ENCODE measurements at places on chromosomes 3 and 15.

- no peak for DNase-seq
Observed at GRCh38 chr15:29092376-29093064, 177.1 kb downstream of the NSMCE3 start.

GRCh38 chr3:30646181-30646876, 39.9 kb downstream of the TGFBR2 start:
- DNase-seq: no peak

DNA sequence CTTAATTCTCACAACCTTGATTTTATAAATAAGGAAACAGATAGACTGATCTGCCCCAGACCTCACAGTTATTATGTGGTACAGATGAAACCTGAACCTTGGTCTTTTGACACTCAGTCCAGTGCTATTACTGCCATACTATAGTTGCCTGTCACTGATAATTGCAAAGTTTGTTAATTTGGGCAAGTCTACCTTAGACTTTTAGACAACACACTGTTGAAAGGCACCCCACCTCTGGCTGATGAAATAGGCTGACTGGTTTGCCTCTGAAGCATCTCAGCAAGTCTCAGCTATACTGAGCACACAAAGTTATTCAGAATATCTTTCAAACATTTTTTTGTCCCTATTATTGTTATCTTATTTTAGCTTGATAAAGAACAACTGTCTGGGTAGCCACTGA, 53.1 kb upstream of the MAP4 start:
- no peak for DNase-seq

DNA sequence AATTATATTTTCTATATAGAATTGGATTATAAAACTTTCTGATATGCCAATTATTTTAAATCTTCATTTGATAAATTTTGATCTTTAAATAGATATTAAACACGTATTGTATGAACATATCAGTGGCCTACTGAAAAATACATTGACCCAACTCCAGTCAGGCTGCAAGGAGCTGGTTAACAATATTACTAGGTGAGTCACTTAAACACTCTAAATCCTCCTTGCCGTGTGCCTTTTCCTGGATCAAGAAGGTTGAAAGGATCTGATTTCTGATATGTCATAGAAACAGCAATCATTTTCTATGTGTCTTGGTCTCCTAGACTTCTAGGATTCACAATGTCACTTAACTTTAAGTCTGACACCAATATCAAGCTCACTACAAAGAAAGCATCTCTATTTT, 123.2 kb downstream of the TP63 start:
- DNase-seq: no peak

- no peak for DNase-seq
Observed at GRCh38 chr3:129317848-129318247, 39.2 kb downstream of the HMCES start.

DNA sequence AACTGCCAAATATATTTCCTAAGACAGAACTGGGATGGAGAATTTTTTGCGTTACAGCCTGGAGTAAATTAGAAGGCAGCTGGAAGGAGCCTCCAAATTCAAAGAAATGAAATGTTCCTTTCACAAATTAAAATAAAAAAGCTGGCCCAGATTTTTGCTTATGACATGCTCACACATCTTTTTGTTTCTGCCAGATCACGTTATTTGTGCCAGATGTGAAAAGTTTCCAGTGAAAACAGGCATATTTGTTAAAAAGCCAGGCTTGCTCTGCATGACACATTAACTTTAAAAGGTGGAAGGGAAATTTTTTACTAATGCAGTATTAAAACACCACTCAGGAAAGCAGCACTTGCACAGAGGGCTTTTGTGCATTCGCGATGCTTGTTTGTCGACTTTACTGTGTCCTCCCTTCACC, 23.3 kb upstream of the ACKR4 start:
- no peak for DNase-seq

DNA sequence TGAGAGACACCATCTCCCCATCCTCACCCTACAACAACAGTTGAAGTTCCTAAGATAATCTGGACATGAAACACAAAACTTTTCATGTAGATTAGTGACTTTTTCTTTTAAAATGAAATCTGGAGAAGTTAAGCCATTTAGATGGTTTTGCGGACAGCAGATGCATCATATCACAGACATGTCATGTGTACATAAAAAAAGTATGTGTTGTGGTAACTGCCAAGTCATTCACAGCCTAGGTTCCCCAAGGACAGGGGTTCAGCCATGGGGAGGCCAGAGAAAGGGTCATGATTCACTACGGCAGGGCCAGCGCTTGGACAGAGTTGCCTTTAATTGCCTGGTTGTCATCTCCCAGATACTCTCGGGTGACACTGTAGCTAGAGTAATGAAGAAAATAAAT, 163.2 kb downstream of the PDZRN3 start:
- DNase-seq: no peak

- no peak for DNase-seq
Observed at GRCh38 chr3:141255846-141256261, 24.2 kb downstream of the PXYLP1 start.

DNA sequence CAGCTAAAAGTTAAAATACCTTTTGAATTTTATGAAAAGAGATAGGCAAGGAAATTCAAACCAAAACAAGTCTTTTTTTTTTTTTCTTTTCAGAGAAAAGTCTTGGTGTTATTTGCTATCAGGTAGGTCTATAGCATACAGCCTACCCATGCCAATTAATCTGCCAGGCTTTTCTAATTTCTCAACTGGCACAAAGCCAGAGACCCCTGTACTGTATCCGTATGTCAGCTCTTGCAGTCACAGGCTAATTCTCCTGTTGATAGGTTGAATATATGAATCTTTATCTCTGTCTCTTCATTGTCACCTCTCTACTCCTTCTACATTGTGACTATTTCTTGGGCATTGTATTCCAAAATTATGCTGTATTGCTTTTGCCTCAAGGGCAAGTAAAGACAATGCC, 133.4 kb downstream of the IL5RA start:
- DNase-seq: no peak

- DNase-seq: no peak
Observed at GRCh38 chr3:183149915-183150750, 12.4 kb downstream of the LAMP3 start.

DNA sequence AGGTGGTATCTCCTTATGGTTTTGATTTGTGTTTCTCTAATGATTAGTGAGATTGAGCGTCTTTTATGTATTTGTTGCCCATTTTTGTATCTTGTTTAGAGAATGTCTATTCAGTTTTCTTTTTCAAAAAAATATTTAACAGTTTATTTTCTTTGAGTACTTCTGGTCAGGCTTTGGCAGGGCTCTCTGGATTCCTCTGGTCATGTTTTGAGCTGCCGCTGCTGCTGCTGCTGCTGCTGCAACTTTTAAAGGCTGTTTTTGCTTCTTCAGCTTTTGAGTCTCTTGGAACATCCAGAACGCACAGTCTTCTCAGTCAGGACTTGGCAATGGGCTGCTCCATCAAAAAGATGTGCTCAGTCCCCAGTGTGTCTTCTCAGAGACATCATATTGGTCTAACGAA, 40.1 kb downstream of the REC114 start:
- no peak for DNase-seq

- peak; percentile 46 for DNase-seq
Observed at GRCh38 chr3:187165144-187165543, 25.8 kb upstream of the RPL39L start.

GRCh38 chr15:69604072-69604411, 151.4 kb downstream of the RPLP1 start:
- DNase-seq: no peak

All from stimulated activated CD4-positive, alpha-beta T cell treated with anti-CD3 and anti-CD28 coated beads, Interleukin-12 subunit alpha, Interleukin-12 subunit beta, amount 100 ng/mL, for 48 hours (primary cell).